ENCODE measurements at places on chromosomes 2 and 18. TPM values are rescaled to one million over a fixed set of nuclear protein-coding genes. Genes with fewer than 3 reads are reported as not detected.

DNA sequence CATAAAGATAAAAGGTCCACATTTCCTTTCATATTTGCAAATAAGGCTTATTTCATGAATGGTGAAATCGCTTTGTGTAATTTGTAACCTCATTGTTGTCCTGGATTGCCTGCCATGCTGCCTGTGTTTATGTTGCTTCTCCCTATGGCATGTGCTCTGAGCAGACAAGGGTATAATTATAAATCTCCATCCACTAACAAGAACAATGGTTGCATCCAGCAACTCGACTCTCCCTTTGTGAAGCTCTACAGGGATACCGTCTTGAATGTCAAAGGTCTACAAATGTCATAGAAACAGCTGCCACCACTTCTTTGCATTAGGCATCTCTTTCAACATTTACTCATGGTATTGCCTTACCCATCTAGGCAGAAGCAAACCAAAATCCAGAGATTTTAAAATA, 209.6 kb downstream of the SLC8A1 start:
- no peak for DNase-seq

ARHGAP25 gene
- total RNA-seq, result 5.2 TPM

GRCh38 chr2:183060571-183061231, 17.8 kb upstream of the DUSP19 start:
- no peak for DNase-seq

MC4R gene
- not detected for total RNA-seq

GRCh38 chr2:54429811-54430551, 26.1 kb upstream of the SPTBN1 start:
- DNase-seq, result no peak

DNA sequence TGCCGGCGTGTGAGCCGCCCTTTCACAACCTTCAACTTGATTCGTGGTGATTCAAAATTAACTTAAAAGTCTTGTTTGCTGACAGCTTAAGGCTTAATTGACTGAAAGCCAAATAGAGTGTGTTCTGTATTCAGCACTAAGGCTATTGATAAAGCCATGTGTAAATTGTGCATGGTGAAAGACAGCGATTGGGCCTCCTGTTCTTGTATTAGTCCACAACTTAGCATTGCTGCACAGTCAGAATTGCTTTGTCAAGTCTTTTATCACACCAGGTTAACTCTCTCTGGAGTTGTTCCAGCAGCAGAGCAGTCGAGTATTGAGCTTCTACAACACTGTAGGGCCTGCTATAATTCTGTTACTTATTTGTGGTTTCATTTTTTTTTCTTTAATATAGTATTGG, 210.1 kb downstream of the WDR7 start:
- no peak for DNase-seq

ZBTB7C gene
- 8.0 TPM for total RNA-seq

SCN7A gene
- total RNA-seq, result 13.0 TPM

DNA sequence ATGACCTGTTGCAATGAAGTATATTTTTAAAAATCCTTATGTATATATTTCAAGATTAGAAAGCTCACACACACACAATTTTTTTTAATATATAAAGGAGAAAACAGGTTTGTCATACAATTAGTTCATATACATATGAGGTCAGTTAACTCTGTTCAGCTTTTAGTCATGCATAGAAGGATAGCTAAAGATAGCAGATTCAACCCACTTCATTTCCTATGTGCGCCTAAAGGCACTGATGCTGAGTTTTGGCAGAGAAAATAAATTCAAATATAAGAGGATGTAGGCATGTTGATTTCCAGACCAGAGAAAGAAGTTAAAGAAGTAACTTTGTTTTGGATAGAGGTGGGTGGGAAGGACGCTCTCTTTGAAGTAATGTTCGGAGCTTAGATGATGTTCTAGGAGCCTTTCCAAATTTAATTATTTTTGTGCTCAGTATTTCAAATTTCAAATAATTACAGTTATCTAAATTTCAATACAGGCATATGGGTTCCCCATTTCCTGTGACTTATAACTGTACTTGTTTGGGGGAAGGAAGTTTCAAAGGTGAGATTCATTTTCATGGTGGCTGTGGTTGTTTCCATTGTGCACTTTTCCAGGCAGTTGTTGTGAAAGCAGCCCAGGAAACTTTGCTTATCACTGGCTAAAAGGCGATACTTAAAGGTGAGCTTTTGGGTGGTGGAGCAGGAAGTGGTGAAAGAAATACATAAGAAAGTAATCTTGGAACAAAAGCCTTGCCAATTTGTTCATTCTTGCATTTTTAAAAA, 523.4 kb upstream of the FANCL start:
- no peak for DNase-seq

DNA sequence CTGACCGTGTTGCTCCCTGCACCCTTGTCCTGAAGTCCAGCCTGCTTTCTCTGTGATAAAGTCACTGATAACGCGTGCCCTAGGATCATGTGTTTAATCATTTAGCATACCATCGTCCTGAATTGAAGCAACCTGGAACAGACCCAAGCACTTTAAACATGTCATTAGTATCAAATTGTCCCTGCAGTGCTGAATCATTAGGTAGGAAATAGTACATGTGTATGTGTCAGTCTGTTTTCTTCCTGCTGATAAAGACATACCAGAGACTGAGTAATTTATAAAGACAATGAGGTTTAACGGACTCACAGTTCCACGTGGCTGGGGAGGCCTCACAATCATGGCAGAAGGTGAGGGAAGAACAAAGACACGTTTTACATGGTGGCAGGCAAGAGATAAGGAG, 2.8 kb downstream of the ASB18 start:
- DNase-seq, result no peak

DNA sequence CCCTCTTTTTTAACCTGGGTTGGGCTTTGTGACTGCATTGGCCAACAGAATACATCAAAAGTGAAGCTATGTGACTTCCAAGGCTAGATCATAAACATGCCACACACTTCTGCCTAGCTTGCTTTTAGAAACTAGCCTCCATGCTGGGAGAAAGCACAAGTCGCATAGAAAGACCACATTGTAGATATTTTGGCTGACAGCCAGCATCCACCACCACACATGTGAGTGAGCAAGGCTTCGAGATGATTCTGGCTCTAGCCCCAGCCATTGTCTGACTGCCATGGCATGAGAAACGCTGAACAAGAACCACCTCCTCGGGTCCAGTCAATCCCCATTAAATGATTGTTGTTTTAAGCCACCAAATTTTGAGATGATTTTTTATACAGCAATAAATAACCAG, 66.8 kb upstream of the STPG4 start:
- no peak for DNase-seq

SIX2 gene
- total RNA-seq, result 0.89 TPM

DNA sequence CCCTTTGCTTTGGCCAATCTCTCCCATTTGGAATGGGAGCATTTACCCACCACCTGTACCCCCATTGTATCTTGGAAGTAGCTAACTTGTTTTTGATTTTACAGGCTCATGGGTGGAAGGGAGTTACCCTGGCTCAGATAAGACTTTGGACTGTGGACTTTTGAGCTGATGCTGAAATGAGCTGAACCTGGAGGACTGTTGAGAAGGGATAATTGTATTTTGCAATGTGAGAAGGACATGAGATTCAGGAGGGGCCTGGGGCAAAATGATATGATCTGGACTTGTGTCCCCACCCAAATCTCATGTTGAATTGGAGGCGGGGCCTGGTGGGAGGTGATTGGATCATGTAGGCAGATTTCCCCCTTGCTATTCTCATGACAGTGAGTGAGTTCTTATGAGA, 58.6 kb upstream of the ZFP36L2 start:
- DNase-seq, result peak; percentile 20

GRCh38 chr2:118752762-118753429, 94.6 kb downstream of the EN1 start:
- no peak for DNase-seq
